ENCODE measurements at places on chromosomes 16 and 17.

- DNase-seq: no peak
These were observed 28.9 kb upstream of the PRM1 start for GRCh38 chr16:11309895-11310633.

GRCh38 chr16:17424771-17425170 is 46.0 kb downstream of the XYLT1 start:
- DNase-seq: no peak

DNA sequence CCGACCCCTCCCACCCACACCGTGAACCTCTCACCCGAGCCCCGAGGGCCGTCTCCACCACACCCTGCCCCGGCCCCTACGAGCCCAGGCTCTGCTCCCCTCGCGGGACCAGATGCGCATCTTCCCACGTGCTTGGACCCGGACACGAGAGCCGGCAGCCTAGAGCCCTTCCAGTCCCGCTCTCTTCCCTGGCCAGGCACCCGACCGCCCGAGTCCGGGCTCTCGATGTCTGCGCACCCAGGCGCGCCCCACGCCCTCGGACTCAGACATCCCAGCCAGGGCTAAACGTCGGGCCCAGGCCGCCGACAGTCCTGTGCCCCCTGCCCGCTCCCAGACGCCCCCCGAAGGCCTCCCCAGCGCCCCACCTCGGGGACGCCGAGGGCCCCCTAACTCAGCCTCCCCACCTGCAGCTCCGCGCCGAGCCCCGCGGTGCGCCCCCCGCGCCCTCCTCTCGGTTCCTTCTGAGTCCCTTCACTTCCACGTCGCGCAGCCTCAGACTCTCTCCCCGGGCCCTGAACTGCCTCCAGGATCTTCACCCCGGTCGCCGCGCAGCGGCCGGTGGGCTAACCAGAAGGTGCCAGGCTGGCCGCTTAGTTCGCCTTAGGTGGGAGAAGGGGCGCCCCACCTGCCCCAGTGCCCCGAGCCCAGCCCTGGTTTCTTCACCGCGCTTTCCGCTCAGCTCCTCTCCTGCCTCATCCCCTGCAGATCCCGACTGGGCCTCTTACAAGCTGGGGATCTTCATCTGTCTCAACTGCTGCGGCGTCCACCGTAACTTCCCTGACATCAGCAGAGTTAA is 688 bp downstream of the ADAP2 start:
- peak; percentile 85 for DNase-seq

DNA sequence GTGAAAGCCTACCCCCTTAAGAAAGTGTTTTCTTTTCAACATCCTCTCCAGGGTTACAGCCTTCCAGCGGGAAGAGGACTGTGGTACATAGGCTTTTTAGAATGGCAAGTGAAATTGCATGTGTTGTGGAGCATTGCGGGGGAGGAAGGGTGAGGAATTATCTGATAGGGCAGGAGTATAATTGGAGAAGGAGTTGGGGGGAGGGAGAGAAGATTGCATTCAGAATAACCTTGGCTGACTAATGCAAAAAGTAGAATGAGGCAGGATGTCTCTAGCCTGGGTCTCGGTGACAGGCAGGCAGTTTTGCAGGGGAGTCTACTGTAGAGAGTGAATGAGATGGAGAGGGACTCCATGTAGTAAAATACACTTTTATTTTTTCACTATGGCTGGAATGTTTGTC is 2.4 kb upstream of the CDH8 start:
- DNase-seq: no peak

- DNase-seq: no peak
These were observed 28.8 kb downstream of the PLCG2 start for GRCh38 chr16:81807767-81808358.

GRCh38 chr16:67967958-67968399 is 458 bp downstream of the SLC12A4 start:
- no peak for DNase-seq

DNA sequence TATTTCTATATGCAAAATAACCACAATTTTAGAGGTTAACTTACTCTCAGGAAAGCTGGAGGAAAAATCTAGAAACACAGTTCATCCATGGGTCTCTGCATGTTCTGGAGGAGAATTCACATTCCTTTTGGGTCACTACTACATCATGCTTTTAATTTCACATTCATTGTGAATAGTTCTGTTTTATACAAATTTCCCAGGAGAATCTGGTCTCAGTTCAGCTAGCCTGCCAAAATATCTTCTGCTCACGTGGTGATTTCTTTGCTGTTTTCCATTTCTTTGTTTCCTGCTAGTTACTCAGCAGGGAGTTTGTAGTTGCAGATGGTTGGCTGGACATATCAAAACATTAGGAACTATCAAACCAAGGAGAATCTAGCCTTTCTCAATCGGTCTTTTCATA is at the start of gene ABCA9:
ABCA9 (minus strand) TSS at position 106 of the 400 bp plus-strand sequence. CDS start 9,801 bp downstream, outside the sequence.
- no peak for DNase-seq

DNA sequence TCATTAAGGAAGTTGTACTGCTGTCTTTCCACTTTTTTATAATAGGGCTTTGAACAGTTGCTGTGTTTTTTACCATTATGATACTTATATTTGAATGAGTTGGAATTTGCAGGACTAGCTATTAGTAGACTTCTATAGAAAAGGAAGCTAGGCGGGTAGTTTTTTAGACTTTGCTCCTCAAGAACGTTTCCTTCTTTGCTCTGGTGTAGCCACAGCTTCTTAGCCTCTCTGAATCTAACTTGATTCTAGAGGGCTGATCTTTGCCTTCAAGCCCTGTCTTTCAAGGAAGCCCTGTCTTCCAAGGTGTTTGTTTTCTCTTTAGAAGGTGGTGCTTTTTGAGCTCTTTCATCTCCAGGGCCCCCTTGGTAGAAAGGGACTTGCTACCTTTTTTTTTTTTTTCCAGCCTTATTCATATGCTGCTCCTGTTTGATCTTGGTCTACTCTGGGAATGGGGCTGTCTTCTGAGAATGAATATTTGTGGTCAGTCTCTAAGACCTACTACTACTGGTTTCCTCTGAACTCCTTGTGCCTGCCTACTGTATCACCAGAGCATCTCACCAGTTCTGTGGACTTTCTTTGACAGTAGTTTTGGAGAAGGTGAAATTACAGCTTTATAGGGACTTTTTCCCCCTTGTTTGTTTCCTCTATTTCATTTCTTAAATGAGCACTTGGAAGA is 52.3 kb upstream of the RASL10B start:
- DNase-seq: no peak

GRCh38 chr17:7587420-7588151 is 2.3 kb downstream of the SOX15 start:
- no peak for DNase-seq

DNA sequence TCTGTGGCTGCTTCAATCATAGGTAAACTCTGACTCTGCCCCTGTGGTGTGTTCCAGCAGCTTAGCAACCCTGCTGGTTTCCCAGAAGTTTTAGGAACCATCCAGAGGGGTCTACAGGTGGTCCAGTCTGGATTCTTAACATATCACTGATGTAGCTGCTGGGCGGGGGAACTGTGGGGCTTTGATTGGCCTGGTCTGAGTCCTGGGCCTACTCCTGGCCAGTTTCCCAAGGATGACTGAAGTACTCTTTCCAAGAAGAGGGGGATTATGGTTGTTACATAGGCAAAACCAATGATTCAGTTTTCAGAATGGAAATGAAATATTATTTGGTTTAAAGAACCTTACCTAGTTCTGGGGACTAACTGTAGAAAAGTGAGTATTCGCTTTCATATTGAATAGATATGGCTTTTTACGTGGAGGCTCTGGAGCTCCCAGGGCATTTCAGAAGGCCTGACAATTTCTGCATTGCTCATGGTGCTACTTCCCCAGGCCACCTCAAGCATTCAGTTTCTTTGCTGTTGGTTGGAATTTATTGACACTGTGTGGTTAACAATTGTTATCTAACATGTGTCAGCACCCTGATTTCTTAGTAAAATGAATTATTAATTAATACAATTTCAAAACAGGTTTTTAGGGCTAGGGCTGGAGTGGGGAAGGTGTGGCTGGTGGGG is 38.4 kb downstream of the EPN2 start:
- no peak for DNase-seq

DNA sequence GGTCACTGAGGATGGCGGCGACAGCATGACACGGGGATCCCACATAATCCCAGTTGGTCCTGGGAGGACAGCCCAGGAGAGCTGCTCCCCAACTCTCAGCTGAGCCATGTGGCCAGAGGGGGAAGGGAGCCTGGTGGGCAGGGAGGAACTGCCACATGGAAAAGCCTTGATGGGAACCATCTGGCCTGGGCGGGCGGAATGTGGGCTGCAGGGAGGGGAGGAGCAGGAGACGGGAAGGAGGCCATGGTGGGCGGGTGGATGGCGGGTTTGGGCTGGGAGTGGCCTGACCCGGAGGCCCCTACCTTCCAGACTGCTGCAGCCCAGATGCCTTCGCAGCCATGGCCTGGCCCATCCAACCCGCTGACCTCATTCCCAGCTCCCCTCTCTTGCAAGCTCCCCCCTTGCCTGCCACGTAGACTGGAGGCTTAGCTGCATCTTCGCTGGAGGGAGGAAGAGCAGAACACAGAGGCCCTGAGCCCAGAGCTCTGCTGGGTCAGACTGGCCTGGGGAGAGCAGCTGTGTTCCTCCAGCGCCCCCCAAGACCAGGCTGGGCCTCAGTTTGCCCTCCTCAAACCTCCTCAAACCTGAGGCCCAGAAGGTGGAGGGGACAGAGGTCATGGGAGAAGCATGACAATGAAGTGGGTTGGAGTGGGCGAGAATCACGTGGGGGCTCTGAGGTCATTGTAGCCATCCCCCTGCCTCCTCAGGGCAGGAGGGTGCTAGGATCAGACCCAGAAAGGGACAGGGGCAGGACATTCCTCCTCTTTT is 8.2 kb upstream of the COL1A1 start:
- DNase-seq: peak; percentile 81

- no peak for DNase-seq
These were observed 31.8 kb upstream of the ZKSCAN2 start for GRCh38 chr16:25289466-25289865.

- no peak for DNase-seq
These were observed at the start of gene HSF5 for GRCh38 chr17:58487589-58488427. HSF5 (minus strand) TSS chr17:58488408; CDS start chr17:58488274, 134 bp downstream.

- DNase-seq: no peak
These were observed 315.3 kb downstream of the XYLT1 start for GRCh38 chr16:17155485-17155884.

DNA sequence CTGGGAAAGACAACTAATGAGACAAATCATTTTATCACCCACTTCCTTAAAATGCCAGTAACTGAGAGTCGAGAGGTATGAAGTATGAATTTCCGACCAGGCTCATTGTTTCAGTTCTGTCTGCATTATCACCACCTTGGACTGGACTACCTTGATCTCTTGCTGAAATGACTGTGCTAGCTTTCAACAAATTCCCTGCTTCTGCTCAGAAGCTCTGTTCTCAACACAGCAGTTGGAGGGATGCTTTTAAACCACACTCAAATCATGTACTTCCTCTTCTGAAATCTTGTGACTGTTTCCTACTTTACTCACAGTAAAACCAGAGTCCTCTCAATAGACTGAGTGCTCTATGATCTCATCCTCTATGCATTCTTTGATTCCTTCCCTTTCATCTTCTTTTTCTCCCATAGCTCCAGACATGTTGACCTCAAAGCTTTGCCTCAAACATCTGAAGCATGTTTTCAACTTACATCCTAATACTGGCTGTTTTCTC is 195.8 kb downstream of the KCNJ2 start:
- no peak for DNase-seq

- no peak for DNase-seq
These were observed 132.9 kb upstream of the FOXF1 start for GRCh38 chr16:86377251-86378022.

- DNase-seq: no peak
These were observed 400 bp downstream of the HCFC1R1 start for GRCh38 chr16:3023415-3023668.

DNA sequence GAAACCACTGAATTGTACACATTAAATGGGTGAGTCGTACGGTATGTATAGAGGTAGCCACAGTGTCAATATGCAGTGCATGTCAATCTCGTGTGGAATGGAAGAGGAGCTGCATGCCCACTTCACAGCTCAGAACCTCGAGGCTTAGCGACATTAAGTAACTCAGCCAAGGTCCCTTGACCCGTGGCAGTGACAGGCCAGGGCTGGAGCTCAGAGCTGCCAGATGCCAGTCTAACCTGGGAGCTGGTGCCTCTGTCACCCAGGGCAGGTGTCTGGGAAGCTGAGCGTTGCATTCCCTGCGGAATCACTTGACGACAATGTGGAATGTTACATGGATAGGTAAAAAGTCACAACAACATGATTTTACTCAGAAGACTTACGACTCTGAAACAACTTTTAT is 298.1 kb downstream of the FOXL1 start:
- no peak for DNase-seq

DNA sequence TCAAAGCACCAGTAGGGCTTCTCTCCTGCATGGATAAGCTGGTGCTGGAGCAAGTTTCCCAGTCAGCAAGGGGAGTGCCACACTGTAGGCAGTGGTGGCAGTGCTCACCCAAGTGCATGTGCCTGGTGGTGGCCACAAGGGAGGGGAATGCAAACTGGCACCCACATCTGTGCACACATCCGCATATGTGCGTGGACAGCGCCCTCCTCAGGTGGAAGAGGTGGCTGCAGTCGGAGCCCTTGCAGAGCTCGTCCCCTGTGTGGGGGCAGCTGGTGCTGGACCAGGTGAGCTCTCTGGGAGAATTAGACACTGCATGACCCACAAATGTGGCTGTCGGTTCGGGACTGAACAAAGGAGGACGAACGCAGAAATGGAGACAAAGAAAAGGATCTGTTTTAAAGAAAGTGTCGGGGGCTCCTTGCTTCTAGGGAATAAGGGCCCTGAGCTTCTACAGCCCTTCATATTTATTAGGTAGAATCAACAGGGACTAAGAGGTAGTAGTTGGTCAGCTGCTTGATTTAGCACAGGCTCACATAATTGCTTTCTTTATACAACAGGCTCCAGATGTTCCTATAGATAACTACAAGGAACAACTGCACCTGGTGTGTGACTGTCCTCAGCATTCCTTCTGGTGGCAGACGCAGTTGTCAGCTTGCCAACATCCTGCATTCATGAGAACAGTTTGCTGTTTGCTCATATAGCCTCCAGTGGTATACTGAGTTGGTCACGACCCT is 5.3 kb upstream of the ZNF689 start:
- no peak for DNase-seq

GRCh38 chr16:20399185-20399584 is 5.4 kb downstream of the PDILT start:
- peak; percentile 80 for DNase-seq

GRCh38 chr17:44008205-44008909 is 3.9 kb downstream of the NAGS start:
- DNase-seq: no peak

GRCh38 chr17:17028878-17029535 is 13.2 kb upstream of the MPRIP start:
- no peak for DNase-seq

DNA sequence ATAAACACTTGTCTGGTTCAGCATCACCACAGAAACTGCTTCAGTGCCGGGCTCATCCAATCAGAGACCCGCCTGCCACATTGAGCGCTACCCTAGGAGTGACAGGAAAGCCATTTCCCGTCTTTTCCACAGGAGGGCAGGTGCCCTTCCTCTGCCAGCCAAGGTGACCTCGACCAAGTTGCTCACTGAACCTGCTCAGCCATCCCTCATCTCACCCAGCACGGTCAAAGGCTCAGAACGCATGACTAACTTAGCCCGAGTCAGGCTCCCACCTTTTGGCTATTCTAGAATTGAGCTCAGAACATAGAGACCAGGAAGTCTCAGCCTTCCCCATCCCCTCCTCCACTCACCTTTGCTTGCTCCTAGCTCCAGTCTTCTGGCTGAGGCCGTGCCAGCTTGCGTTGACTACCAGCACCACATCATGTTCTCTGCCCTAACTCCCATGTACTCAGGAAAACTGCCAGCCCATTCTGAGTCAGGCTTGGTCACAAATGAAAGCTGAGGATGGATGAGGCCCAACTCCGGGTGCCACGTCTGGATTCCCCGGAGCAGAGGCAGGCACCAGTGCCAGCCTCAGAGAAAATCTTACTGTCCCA is 15.6 kb downstream of the MRPS23 start:
- no peak for DNase-seq
